ENCODE measurements at places on chromosomes 1 and 21.

- peak; percentile 30 for DNase-seq
Observed at GRCh38 chr1:234368320-234369032, 4.8 kb upstream of the COA6 start.

GRCh38 chr1:104018922-104019674, 269.4 kb downstream of the AMY1C start:
- no peak for DNase-seq

DNA sequence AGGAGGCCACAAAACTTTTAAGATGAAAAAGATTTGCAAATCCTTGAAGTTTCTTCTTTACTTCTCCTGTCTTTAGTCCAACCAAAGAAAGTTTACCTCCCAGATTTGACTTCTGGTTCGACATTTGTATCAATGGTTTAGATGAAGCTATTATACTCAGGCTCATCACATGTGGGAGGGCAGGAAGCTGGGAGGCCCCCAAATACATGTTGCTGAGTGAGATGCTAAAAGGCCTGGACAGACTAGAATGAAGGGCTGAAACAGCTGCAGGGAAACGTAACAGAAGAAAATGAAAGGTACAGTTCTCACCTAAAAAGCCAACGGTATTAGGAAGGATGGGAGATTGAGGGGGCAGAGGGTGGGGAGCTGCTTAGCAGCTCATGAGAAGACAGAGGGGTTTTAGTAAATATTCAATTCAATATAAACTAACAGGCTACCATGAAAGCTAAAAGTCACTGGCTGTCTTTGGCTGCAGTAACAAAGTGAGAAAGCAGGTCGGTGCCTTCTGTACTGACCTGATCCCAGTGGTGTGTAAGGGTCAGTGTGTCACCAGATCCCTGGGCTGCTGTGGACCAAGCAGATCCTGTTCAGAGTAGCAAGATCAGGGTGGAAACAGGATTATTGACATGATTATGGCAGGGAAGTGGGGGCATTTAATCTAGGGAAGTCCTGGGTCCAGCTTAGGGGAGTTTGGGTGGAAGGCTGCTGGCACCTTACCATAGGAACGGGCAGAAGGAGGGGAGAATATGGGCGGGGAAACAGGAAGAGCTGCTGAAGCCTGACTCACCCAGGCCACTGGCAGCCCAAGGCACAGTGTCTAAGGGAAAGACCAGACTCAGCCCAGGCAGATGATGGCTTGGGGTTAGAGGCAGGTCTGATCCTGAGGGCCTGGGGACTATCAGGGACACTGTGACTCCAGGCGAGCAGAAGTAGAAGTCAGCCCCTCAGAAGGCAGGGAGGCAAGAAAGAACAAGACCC, 60.4 kb downstream of the KCNN3 start:
- no peak for DNase-seq

GRCh38 chr1:8704866-8705506, 112.5 kb downstream of the RERE start:
- no peak for DNase-seq

DNA sequence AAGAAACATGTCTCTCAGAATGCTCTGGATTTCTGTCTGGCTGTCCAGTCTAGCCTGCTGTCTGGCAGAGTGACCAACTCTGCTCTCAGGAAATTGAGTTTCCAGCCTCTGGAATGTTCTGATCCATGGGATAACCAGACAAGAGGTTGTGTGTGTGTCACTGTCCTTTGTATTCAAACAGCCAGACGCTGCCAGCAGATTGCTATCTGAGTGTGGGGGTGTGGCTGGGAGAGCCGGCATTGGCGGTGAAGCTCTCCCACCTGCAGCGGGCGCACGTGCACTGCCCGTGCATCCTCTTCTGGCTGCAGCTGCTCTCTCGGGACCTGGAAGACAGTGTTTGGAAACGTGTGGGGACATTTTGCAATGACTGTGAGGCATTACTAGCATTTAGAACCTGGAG, 26.1 kb downstream of the PKP1 start:
- DNase-seq: no peak

- DNase-seq: no peak
Observed at GRCh38 chr1:214259353-214259977, 21.5 kb upstream of the SMYD2 start.

- no peak for DNase-seq
Observed at GRCh38 chr1:2073382-2074230, 23.4 kb downstream of the PRKCZ start.

GRCh38 chr21:28334407-28334806, 658.3 kb downstream of the LTN1 start:
- DNase-seq: no peak

DNA sequence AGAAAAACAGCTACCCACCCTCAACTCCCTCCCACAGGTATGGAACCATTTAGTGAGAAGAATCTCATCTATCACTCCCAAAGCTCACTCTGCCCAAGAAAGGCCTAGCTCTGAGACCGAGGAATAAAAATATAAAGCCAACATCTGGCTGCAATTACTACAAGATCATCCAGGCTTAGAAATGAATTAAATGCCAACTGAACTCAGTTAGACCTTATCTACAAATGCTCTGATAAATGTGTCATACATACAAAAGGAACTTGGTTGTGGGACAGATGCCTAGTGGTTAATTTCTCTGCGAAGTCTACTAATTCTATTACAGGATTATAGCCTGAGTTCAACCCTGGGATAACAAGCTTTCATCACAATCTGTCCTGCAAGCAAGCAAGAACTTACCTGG, 6.7 kb downstream of the ADIPOR1 start:
- no peak for DNase-seq

- DNase-seq: no peak
Observed at GRCh38 chr1:181733486-181733885, 250.2 kb downstream of the CACNA1E start.

- no peak for DNase-seq
Observed at GRCh38 chr1:244830639-244831038, 4.8 kb upstream of the COX20 start.

GRCh38 chr1:46508757-46509156, 19.1 kb downstream of the DMBX1 start:
- DNase-seq: no peak

DNA sequence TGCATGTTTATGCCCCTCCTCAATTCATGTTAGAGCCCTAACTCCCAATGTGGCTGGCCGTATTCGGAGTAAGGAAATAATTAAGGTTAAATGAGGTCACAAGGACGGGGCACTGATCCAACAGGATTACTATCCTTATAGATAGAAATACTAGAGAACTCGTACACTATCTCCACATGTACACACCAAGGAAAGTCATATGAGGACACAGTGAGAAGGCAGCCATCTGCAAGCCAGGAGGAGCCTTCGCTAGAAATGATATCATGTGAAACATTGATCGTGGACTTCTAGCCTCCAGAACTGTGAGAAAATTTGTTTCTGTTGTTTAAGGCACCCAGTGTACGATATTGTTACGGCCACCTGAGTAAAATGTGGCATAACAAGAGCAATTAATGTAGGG, 79.7 kb downstream of the FAF1 start:
- no peak for DNase-seq

- no peak for DNase-seq
Observed at GRCh38 chr1:219549215-219549614, 63.7 kb downstream of the ZC3H11B start.

DNA sequence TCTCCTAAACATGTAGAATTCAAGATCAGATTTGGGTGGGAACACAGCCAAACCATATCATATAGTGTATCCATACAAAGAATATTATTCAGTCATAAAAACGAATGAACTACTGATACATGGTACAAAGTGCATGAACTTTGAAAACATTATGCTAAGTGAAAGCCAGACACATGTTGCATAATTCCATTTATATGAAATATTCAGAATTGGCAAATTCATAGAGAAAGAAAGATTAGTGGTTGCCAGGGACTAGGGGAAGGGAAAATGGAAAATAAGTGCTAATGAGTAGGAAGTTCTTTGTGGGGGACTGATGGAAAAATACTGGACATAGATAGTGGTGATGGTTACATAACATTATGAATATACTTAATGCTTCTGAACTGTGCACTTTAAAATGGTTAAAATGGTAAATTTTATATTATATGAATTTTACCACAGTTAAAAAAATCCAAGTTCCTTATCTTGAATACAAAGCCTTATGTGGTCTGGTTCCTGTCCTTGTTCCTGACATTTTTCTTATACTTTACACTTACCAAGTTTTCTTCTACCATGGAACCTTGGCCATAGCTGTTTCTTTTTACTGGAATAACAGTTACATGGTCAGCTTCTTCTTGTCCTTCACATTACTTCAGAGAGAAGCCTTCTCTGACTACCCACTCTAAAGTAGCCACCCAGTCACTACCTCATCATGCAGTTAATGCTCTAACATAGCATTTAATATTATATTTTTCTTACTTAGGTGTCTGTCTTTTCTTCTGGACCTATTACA, 64.0 kb downstream of the CCDC18 start:
- DNase-seq: no peak

DNA sequence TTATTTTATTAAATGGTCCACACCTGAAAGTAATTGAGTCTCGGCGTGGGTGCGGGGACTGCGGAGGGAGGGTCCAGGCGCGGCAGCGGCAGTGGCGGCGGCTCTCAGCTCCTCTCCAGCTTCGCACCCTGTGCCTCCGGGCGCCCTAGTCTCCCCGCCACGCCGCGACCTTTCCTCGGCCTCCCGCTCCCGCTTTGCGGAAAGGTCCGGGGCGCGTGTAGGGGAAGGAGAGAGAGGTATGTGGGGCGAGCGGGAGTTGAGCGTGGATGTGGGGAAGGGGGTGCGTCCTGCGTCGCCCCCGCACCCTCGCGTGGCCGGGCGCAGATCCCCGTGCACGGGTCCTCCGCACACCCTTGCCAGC, 13.4 kb upstream of the ALX3 start:
- DNase-seq: no peak

DNA sequence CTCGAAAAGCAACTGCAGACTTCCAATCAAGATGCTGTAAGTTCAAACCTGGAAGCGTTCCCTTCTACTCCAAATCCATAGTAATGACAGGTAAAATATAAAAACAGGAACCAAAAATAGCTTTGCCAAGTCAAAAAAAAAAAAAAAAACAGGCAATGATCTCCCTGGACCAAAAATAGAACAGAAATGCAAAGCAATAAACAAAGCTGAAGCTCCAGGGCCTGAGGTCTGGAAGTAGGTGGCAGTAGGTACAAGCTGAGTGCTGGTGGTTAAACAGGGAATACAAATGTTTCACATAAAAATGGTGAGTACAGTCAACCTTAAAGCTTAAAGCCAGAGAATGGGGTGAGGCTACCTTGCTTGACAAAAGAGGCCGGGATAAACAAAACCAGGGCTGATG, 610.8 kb downstream of the SMYD3 start:
- DNase-seq: no peak

DNA sequence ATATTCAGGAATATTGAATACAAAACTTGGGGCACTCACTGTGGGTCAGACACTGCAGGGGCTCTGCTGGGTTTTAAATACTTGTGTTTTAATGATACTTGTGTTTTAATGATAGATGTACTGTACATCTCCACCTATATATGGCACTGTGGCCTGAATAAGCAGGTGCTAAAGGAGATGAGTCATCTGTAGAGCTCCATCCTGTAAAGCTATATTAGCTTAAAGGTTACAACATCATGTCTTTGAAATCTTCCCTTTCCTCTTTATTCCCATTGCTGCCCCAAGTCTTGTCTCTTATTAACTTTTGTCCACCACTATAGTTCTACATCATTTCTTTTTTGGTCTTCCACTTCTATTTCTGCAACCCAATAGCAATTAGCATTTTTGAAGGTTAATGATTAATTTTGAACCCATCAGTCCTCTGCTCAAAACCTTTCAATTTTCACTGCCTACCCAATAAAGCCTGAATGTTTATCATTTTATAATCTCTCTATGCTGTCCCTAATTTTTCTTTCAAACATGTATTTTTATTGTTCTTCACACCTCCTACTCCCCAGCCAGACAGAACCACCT, 113.3 kb upstream of the PTGFR start:
- DNase-seq: no peak

DNA sequence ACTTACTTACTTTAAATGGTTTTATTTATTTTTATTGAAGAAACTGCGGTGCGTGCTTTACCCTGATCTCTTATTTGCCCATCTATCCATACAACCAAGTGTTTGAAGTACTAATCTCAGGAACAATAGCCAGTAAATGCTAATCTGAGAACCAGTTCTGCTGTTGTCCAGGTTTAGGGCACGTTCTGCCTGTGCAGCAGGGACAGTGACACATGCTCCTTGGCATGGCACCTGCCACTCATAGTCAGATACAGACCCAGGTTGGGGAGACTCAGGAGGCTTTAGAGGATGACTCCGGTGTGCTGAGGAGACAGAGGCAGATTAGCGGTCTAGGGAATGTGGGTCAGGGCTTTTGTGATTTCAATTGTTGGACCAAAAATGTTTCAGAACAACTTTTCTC, 83.6 kb downstream of the NRIP1 start:
- DNase-seq: no peak

- DNase-seq: no peak
Observed at GRCh38 chr21:45941717-45942546, 39.6 kb upstream of the COL6A1 start.

GRCh38 chr21:34775793-34776192, 107.0 kb downstream of the CLIC6 start:
- no peak for DNase-seq

GRCh38 chr1:37662031-37662755, 27.5 kb upstream of the RSPO1 start:
- DNase-seq: no peak
